Upper lobe of right lung (tissue), 1 donor: ENCODE measurements at places on chromosomes 3 and 15. TPM values are rescaled to one million over a fixed set of nuclear protein-coding genes. Genes with fewer than 3 reads are reported as not detected.

The CCR2 gene
- 17.8 TPM for total RNA-seq

The SCAANT1 gene
- not detected for total RNA-seq

The RASGRF1 gene
- 105 TPM for total RNA-seq

The XIRP1 gene
- not detected for total RNA-seq

The MEF2A gene
- 86.8 TPM for total RNA-seq

The CLDN16 gene
- 0.14 TPM for total RNA-seq

The LOXL1 gene
- 11.1 TPM for total RNA-seq

The KBTBD12 gene
- 1.3 TPM for total RNA-seq

The GOLGA8J gene
- not detected for total RNA-seq

The SLC6A1 gene
- 0.84 TPM for total RNA-seq

DNA sequence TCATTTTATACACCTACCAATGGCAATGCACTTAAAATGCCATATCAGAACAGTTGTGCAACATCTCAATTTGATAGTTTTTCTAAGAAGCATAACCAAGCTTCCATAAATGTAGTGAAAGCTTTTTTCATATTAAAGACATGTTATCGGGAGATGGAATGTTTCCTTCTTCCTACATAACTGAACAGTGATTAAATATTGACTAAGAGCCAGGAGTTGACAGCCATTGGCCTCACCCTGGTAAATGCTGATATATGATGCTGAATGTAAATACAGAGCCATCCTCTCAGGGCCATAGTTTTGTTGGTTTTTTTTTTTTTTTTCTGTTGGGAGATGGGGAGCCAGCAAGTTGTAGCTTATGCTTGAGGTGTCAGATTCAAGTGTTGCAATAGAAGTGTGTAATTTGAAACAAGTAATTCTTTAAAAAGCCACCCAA, 203.3 kb upstream of the IL12A start:
- DNase-seq, result no peak

DNA sequence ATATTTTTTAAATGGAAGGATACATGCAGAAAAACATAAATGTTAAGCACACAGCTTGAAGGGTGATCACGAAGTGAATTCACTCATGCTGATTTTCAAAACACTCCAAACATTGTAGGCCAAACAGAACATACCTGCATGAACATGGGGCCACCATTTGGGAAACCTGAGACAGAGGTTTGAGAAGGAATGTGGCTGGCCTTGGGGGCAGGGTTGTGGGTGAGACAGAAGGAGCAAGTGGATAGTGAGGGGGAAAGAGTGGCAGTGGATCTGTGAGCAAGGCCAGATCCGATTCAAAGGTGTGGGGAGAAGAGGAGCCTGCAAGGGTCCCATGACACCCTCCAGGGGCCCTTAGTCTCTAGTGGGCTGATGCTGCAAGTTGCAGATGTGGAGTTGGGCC, 94.9 kb downstream of the HMG20A start:
- DNase-seq, result no peak

GRCh38 chr3:127074900-127075360, 92.0 kb downstream of the PLXNA1 start:
- DNase-seq, result peak; percentile 57

GRCh38 chr3:101898752-101899169, 49.4 kb downstream of the NFKBIZ start:
- no peak for DNase-seq

DNA sequence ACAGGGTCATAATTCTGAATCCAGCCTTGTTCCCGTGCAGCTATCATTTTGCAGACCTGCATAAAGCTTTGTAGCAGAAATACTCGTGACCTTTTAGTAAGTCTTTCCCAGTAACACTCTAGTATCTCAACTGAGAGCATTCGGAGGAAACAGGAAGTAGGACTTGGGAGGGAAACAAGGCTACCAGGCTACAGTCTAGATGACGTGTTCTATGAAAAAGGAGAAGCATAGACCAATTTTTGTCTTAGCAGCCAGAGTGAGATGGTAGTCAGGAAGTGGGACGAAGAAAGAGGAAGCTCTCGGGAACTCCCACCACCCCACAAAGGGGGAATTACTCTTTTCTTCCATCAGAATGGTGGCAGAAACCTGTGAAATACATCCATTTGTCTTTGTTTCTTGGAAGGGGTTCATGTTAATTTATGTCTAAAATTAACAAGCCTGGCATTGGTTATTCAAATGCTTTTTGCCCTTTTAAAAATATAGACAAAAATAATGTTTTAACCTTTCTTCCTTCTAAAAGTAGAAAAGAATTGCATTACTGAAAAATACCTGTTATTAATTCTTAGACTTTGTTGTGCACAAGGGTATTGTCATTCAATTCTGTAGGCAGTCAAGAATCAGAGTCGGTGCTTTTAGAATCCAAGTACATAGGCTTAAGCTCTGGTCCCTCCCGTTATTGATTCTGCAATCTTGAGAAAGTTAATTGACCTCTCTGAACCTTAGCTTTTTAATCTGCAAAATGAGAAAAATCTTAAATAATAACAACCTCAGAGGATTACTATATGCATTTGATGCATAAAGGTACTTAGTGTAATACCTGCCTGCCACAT, 1.6 kb upstream of the SUCNR1 start:
- no peak for DNase-seq

- no peak for DNase-seq
Measured at GRCh38 chr3:45679805-45680204, 9.4 kb upstream of the SACM1L start.

GRCh38 chr3:173930251-173930650, 532.7 kb downstream of the NLGN1 start:
- no peak for DNase-seq

- DNase-seq, result no peak
Measured at GRCh38 chr3:175648899-175649298, 789.8 kb downstream of the NAALADL2 start.

DNA sequence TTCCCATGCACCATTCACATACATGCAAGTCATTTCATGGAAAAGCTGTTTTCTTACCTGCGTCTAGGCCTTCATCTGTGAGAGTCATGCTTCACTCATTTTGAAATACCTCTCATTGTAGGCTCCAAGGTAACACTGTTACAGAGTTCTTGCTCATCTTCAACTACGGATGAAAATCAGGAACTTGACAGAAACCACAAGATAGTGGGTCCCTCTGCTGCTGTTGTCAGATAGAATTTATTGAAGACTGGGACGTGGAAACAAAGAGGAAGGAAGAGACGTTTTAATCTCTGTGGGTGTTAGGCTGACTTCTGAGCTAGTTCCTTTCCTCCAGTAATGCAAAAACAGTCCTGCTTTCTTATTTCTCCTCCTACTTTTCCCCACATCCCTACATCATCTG, at the start of gene P2RY14:
TSS of gene P2RY14 (minus strand) at position 313 of the 400 bp plus-strand sequence. CDS start 64,226 bp downstream, outside the sequence.
- DNase-seq, result no peak

DNA sequence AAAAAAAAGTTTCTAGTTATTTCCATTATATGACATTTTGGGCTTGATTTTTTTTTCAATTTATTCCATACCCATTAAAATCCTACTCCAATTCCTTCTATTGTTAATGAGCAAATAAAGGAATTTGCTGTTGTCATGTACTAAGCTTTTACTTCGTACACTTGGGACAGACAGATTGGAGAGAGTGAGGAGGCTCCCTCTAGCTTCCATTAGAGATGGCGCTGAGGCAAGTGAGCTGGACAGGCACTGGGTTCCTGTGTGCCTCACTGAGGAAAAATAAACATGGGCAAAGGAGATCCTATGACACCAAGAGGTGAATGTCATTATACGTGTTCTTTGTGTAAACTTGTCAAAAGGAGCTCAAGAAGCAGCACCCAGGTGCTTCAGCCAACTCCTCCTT, 441.1 kb upstream of the MDFIC2 start:
- no peak for DNase-seq

DNA sequence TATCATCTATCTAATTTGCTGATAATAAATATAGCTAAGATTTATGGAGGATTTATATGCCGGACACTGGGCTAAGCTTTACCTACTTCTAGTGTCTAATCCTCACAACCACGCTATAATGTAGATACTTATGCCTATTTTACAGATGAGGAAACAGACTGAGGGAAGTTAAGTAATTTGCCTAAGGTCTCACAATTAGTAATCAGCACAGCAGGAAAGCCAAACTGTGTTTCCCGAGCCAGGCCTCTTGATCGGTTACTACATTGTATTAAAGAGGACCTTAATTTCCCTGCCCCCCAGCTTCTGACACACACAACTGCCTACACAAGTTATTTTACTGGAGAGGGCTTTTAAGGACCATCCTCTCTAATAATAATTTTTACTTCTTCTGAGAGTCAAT, 40.9 kb downstream of the ONECUT1 start:
- DNase-seq, result no peak

DNA sequence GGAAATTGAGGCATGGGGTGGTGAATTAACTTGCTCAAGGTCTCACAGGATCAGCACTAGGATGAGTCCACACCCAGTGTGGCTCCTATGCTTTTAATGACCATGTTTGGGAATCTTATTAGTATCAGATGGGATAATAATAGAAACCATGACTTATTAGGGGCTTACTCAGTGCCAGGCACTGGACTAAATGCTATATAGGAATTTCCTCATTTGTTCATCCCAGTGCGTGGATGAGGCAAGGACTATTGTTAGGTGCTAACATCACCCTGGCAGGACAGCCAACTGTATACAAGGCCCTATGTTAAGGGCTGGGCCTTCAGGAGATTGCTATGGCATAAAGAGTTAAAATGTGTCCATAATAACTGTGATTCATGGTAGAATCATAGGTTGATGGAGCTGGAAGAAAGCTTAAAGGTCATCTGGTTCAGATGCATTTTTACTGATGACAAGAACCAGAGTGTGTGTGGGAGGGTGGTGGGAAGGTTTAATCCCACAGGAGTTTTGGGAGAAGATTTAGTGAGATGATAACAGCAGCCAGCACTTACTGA, 4.7 kb upstream of the FEM1B start:
- no peak for DNase-seq

DNA sequence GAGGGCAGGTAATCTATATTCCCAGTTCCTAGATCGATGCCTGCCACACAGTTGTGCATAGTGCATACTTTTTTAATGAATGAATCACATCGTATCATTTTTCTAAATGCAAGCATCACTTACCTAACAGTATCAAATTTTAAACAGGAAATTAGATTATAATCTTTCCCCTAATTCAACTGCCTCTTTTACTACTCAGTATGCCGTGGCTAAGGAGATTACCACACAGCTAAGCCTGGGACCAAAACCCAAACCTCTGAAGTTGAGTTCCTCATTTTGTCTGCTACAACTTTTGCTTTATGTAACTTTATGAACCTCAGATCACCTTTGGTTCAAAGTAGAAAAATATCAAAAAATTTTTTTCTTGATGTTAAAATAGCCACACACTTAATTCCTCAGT, 53.2 kb upstream of the FNDC3B start:
- no peak for DNase-seq

DNA sequence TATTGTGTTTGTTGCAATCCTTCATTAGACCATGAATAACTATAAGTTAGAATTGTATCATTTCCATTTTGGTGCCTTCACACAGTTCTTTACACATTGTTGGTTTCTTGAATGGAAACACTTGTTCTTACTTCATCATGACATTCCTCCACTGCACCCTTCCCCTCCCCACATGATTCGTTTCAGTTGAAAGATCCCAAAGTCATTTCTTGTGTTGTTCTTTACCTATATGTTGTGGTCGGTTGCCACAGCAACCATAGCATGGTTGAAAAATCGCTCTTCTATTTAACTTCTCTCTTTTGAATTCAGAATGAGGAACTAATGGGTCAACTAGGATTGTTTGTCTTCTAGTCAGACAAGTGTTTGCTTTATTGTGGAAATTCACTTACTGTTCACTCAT, 103.3 kb downstream of the IL1RAP start:
- DNase-seq, result no peak

DNA sequence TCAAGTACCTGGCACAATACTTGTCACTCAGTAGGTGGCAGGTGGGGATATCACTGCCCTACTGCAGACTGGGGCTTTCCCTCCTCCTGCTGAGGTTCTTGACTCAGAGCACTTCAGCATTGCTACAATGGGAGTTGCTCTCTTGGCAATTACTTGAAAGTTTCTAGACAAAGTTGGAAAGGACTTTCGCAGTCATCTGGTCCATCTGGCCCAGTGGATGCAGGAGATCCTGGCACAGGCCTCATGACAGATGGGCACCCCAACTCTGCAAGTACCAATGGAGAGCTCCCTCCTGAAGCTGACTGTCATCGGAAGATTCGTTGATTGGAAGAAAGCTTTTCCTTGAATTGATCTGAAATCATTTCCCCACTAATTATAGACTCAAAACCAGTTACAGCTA, 19.2 kb upstream of the IGF2BP2 start:
- no peak for DNase-seq

- no peak for DNase-seq
Measured at GRCh38 chr15:53880357-53880756, 97.9 kb upstream of the UNC13C start.

GRCh38 chr3:152402695-152403451, 134.1 kb downstream of the MBNL1 start:
- DNase-seq, result no peak

- no peak for DNase-seq
Measured at GRCh38 chr3:153180860-153181372, 18.9 kb downstream of the RAP2B start.

GRCh38 chr3:123367467-123368154, 81.3 kb downstream of the ADCY5 start:
- no peak for DNase-seq

DNA sequence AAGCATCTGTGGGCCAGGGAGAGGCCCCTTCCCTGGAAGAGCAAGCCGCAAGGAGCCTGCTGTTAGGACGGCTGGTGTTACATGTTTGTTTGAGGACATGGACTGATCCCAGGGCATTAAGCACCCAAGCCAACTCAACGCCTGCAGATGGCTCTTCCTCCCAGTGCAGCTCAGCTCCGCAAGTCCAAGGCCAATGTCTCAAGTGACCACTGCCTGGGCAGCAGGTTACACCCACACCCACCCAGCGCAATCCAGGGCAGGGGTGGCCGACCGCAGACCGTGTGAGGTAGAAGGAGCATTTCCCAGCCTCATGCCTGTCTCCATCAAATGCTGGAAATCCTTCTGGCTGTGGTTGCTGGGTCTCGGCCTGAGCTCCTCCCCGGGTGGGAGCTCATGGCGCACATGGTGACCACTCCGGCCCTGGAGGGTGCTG, 14.5 kb downstream of the GP5 start:
- peak; percentile 40 for DNase-seq
